ENCODE measurements at places on chromosomes 4 and X. TPM values are rescaled to one million over a fixed set of nuclear protein-coding genes. Genes with fewer than 3 reads are reported as not detected.

Gene SLIT2
- total RNA-seq, result 3.1 TPM

Gene ANKRD50
- 20.0 TPM for total RNA-seq

Gene ERVMER34-1
- total RNA-seq, result 0.13 TPM

Gene TMSB15C
- total RNA-seq, result 3.4 TPM

Gene CRMP1
- 23.6 TPM for total RNA-seq

Gene EMCN
- not detected for total RNA-seq

Gene CT45A3
- not detected for total RNA-seq

Gene LANCL3
- 0.21 TPM for total RNA-seq

Gene L1CAM
- total RNA-seq, result 24.6 TPM

Gene CACNA1F
- not detected for total RNA-seq

Gene HNRNPD
- total RNA-seq, result 28.4 TPM

Gene DACH2
- total RNA-seq, result not detected

Gene GRPR
- 0.13 TPM for total RNA-seq

Gene SLC10A4
- total RNA-seq, result not detected

Gene IL2
- total RNA-seq, result not detected

Gene RASGEF1B
- not detected for total RNA-seq

Gene TBC1D9
- 10.9 TPM for total RNA-seq

Gene PRPS1
- 51.6 TPM for total RNA-seq

Gene HHIP
- 0.05 TPM for total RNA-seq

Gene MCF2
- total RNA-seq, result 0.91 TPM

Gene DGKK
- not detected for total RNA-seq

Gene BMP15
- not detected for total RNA-seq

Gene GRIA3
- not detected for total RNA-seq

Gene LINC00632
- total RNA-seq, result 18.6 TPM

Gene TFDP3
- total RNA-seq, result not detected

Gene UTP3
- 25.7 TPM for total RNA-seq

Gene PPP2R3B
- total RNA-seq, result 226 TPM

Gene KLHL34
- total RNA-seq, result 0.32 TPM

Gene HEPH
- 31.3 TPM for total RNA-seq

Gene RTL3
- total RNA-seq, result 1.3 TPM

Gene CPZ
- 31.3 TPM for total RNA-seq
